ENCODE measurements at places on chromosomes 5 and 9.

- no peak for DNase-seq
These were observed 3.6 kb upstream of the SPATA24 start for GRCh38 chr5:139407517-139407916.

- DNase-seq = no peak
These were observed 647.8 kb downstream of the TAF11L14 start for GRCh38 chr5:18281947-18282581.

GRCh38 chr5:38022631-38023030 lies 182.8 kb upstream of the GDNF start:
- no peak for DNase-seq

- no peak for DNase-seq
These were observed 36.6 kb upstream of the GABRP start for GRCh38 chr5:170746961-170747340.

GRCh38 chr9:83444110-83444509 lies 94.1 kb downstream of the FRMD3 start:
- no peak for DNase-seq

GRCh38 chr5:119742311-119742710 lies 113.0 kb downstream of the FAM170A start:
- no peak for DNase-seq

DNA sequence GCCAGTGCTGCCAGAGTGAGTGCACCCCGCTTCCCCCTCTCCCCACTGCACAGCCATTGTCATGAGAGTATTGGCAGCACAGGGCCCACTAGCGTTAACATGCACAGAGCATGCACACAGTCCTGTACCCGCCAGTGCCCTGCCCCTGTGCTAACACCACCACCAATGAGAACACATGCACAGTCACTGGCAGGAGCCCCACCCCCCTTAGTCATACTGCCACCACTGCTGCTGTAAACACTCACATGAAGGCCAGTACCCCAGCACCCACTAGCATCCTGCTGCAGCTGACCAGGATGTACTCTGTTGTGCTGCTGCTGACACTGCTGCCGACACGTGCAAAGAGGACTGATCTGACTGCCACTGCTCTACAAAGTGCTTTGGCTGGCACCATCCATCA lies 19.5 kb upstream of the RANBP6 start:
- no peak for DNase-seq

- no peak for DNase-seq
These were observed 170.1 kb upstream of the ZNF618 start for GRCh38 chr9:113705928-113706519.

- no peak for DNase-seq
These were observed 100.4 kb downstream of the TRIM36 start for GRCh38 chr5:115069087-115069968.

DNA sequence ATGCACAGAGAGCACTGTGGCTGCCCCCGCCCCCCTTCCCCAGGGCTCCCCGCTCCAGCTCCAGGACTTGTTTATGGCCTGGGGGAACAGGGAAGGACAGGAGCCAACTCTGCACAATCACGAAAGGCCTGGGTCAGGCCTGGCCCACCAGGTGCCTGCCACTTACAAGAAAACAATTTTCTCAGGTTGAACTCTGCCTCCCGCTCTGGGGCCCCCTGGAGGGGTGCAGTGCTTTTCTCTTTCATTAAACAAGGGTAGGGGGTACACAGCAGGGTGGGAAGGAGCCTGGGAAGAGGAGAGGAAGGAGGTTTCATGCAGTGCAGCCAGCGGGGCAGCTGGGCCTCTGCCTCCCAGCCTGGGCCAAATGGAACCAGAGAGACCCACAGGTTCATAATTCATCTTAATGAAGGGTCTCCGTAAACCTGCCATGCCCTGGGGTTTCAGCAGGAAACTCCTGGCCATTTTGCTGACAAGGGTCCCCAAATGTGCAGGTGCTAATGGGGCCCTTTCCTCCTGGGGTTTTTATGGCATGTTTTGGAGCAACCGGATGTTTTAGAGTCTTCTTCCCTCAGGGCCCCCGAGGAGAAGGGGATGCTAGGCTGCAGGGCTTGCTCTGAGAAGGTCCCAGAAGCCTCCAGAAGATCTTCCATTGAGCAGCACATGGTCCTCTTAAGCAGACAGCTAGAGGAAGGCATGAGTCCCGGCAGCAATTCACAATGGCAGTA lies 219.8 kb downstream of the SLIT3 start:
- no peak for DNase-seq

DNA sequence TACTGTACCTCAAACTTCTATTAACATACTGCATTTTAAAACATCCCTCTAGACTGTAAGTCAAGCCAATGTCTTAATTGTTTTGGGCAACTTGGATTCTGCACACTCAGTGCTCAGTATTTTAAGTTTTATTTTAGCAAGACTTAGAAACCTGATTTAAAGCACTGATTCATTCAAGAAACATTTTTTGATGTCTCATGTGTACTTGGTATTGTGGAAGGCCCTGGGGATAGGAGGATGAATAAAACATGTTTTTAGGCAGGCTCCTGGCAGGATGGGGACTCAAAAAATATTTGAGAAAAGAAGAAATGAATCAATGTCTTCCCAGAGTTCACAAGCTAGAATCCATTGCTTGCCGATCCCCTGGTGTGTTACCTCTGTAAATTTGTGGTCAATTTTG lies 334.0 kb upstream of the PUM3 start:
- DNase-seq = no peak

- peak; percentile 4 for DNase-seq
These were observed 124.5 kb downstream of the EGFLAM start for GRCh38 chr5:38382898-38383297.

DNA sequence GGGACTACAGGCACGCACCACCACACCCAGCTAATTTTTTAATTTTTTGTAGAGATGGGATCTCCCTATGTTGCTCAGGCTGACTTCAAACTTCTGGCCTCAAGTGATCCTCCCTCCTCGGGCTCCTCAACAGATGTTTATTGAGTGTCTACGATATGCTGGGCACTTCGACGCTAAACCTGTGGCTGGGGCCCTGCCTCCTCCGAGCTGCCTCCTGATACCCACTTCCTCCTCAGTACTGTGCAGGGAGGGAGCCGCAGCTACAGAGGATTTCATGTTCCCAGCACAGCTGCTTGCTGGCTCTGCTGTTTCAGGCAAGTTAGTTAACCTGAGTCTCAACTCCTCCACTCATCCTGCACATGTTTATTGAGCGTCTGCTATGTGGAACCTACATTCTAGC lies 9.6 kb downstream of the AIF1L start:
- DNase-seq = no peak

GRCh38 chr9:99093492-99093791 lies 11.5 kb upstream of the TGFBR1 start:
- DNase-seq = no peak

GRCh38 chr9:759541-759940 lies 82.0 kb upstream of the DMRT1 start:
- no peak for DNase-seq

- no peak for DNase-seq
These were observed 71.6 kb upstream of the STC2 start for GRCh38 chr5:173399851-173400250.

DNA sequence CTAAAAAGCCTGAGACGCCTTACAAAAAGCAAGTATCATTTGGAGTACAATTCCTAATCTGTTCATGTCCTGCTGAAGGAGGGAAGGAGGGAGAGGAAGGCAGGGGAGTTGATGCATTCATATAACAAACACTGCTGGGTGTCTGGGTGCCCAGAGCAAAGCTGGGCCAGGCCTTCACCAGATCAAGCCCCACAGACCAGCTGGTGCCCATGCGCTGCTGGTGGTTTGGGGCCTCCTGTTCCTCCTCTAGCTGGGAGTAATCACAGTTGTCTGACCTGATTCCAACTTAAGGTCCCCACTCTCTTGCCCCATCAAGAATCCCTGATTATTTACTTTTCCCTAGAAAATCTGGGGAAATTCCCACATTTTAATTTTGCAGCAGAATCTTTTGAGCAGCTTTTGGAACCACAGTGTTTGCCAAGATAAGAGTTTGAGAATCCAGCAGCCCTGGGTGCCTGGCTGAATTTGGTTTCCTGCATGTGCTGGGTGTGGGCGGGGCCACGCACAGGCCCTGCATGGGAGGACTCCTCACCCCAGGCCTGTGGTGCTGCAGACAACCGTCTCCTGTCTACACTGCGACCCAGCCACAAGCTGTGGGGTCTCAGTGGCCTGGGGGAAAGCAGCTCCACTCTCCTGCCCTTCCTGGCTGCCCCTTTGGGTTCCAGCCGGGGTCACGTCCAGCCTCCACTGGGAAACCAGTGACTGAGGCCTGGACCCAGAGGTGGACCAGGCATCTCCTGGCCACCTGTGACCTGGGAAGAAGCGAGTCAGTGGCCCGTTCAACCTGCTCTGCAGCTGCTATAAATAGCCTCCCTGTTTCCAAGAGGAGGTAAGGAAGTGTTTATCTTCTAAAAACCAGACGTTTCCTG lies 47.5 kb downstream of the NEURL1B start:
- no peak for DNase-seq

DNA sequence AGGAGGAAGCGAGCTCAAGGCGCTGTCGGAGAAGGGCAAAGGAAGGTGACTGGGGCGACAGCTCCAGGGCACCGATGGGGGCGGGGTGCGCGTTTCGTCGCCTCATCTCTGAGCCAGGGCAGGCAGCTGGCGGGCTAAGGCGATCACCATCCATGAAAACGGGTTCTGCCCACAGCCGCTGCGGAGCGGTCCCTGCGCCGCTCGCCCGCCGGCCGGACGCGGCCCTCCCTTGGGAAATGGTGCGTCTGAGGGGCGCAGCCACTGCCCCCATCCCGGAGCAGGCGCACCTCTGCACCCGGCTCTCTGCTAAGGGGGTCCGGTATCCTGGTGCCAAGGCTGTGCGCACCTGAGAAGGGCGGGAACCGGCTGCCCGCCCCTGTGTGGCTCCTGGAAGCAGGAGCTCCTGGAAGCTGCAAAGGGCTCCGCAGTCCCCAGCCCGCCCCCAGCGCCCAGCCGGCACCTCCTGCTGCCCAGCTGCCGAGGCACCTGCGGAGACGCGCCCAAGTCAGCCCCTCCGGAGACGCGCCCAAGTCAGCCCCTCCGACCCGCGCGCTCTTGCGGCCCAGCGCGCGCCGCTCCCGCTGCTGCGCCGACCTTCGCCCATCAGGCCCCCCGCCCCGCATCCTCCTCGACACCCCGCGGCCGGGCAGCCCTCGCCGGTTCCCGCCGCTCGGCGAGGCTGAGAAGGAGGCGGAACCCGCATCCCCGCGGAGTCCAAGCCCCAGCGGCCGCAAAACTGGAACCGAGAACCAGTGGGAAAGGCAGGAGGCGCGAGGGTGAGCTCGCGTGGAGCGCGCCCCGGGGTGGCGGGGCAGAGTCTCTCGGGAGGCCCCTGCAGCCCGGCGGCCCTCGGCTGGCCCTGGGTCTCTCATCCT lies 757 bp downstream of the ANKRD34B start:
- no peak for DNase-seq

DNA sequence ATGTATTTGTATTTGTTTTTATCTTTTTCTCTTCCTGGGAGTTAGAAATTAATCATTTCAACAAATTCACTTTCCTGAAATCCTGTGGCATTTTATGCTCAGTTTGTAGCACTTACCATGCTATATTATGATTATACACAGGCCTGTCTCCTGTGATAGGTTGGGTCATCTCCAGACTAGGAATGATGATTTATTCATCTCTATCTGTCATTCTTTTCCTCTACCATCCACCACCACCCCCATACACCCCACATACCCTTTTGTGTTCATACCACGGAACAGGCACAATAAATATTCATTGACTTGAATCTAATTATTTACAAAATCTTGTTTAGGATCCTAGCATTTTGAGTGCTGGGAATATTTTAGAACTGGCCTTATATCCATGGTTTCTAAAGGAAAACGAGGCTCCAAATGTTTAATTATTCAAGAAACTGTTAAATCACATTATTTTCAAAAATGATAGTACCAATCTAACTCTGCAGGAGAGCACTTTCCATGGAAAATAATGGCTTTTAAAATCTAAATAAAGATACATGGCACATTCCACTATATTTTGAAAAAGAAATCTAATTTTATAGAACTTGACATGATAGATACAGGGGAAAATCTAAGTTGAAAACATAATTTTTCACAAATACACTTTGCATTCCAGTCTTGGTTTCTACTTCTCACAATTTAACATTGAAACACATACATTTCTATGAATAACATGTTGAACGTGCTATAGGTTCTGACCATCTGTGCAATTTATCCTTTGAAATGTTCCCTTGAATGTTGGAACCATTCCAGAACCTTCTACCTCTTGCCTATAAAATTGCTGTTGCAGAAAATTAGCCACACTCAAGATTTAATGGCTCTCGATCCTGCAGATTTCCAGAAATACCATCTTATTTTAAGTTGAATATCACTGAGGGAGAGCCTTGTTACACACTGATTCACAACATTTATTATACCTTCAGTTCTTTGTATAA lies 89.3 kb downstream of the STARD4 start:
- no peak for DNase-seq

GRCh38 chr9:81717747-81718077 lies 28.4 kb upstream of the TLE1 start:
- DNase-seq = no peak

DNA sequence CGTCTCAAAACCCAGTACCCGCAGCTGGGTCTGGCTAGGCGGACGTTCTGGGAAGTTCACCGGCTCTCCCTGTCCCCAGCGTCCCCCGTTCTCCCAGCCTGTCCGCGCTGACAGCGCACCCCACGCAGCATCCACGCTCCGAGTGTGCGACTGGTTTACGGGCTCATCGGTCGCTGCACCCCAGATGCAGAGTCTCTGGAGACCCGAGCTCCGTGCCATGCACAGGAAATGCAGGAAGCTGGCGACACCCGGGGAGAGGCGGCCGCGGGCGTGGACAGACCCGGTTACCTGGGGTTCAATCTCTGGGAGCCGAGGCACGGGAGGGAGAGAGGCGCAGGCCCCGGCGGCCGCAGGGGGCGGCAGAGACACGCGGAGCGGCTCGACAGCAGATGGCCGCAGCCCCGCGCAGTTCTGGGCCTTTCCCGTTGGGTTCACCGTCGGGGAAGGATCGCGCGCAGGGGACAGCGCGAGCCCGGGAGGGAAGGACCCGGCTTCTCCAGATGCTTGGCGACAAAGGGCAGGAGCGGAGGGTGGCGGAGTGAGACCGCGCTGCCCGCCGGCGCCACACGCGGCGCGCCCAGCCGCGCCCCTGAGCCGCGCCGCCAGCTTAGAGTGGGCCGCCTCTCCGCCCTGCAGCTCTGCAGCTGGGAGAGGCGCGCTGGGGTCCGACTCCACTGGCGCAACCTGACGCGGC lies 558 bp downstream of the SHROOM1 start:
- DNase-seq = peak; percentile 57

DNA sequence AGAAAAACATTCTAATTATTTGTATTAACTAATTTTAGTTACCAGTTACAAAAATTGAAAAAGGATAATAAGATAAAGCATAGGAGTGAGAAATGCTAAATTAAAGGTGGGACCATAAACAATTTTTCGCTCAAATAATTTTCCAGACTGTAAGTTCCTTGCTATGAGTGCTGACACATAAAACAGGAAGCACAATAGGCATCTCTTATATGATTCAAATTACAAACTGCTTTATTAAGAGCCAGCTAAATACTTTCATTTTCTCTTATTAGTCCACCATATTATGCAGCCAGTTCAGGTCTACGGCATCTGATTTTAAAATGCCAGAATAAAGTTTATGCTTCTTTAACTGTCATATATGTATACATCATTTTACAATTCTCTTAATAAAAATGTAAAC lies 4.4 kb downstream of the RC3H2 start:
- DNase-seq = no peak
